ENCODE measurements at places on chromosomes 16 and 17. TPM values are rescaled to one million over a fixed set of nuclear protein-coding genes. Genes with fewer than 3 reads are reported as not detected.

Gene TMEM220
- total RNA-seq = 7.4 TPM

Gene TLCD3B
- not detected for total RNA-seq

Gene ABCA10
- total RNA-seq = 1.9 TPM

Gene MT4
- total RNA-seq = not detected

Gene TLCD2
- not detected for total RNA-seq

Gene TP53TG3B
- not detected for total RNA-seq

Gene PRSS33
- total RNA-seq = not detected

Gene EFCAB5
- total RNA-seq = 2.3 TPM

Gene ADAM11
- total RNA-seq = 0.39 TPM

Gene AFMID
- 18.2 TPM for total RNA-seq

Gene MAPK8IP3
- 348 TPM for total RNA-seq

Gene CFAP119
- total RNA-seq = 11.7 TPM

Gene CCL23
- total RNA-seq = not detected

Gene ABCC11
- total RNA-seq = not detected

Gene NEUROD2
- total RNA-seq = not detected

Measured in B cell (primary cell).